ENCODE measurements at places on chromosomes 12 and 14. TPM values are rescaled to one million over a fixed set of nuclear protein-coding genes. Genes with fewer than 3 reads are reported as not detected.

TAS2R46 gene
- 0.54 TPM for total RNA-seq

EXOC3L4 gene
- total RNA-seq = 1.1 TPM

DPPA3 gene
- not detected for total RNA-seq

COX8C gene
- not detected for total RNA-seq

RTL1 gene
- total RNA-seq = not detected

RASAL1 gene
- total RNA-seq = not detected

ADAMTS20 gene
- 0.23 TPM for total RNA-seq

ACRBP gene
- total RNA-seq = 2.5 TPM

SLC2A3 gene
- 46.8 TPM for total RNA-seq

CPM gene
- total RNA-seq = 21.3 TPM

GPRC5D gene
- not detected for total RNA-seq

ITGB7 gene
- total RNA-seq = 0.96 TPM

LRRK2 gene
- total RNA-seq = 10.6 TPM

HOXC11 gene
- not detected for total RNA-seq

CRY1 gene
- 14.5 TPM for total RNA-seq

MSI1 gene
- 3.8 TPM for total RNA-seq

OVCH1 gene
- not detected for total RNA-seq

ALKBH2 gene
- total RNA-seq = 13.9 TPM

CISTR gene
- total RNA-seq = not detected

MSRB3 gene
- 16.1 TPM for total RNA-seq

TGFB3 gene
- 16.4 TPM for total RNA-seq

DBX2 gene
- total RNA-seq = not detected

NR4A1 gene
- total RNA-seq = 229 TPM

CORO1C gene
- total RNA-seq = 71.3 TPM

AKAP5 gene
- 0.12 TPM for total RNA-seq

OR6C6 gene
- not detected for total RNA-seq

MMP19 gene
- total RNA-seq = 3.6 TPM

ADCY4 gene
- 11.3 TPM for total RNA-seq

SLC25A47 gene
- total RNA-seq = not detected

LBHD2 gene
- not detected for total RNA-seq

CELA1 gene
- total RNA-seq = not detected

MYL6 gene
- total RNA-seq = 1,463 TPM

NANOG gene
- total RNA-seq = 0.28 TPM

CCDC91 gene
- 43.0 TPM for total RNA-seq

HVCN1 gene
- total RNA-seq = 11.3 TPM

TAS2R20 gene
- 2.5 TPM for total RNA-seq

RNFT2 gene
- 4.2 TPM for total RNA-seq

CMA1 gene
- not detected for total RNA-seq

CLEC4C gene
- not detected for total RNA-seq

TEX52 gene
- total RNA-seq = not detected

KRT75 gene
- not detected for total RNA-seq

OR6C68 gene
- not detected for total RNA-seq

CCDC177 gene
- total RNA-seq = not detected

BTBD6 gene
- 34.4 TPM for total RNA-seq

SIX4 gene
- 7.9 TPM for total RNA-seq

DAO gene
- total RNA-seq = not detected

IKZF4 gene
- total RNA-seq = 4.0 TPM

LUM gene
- total RNA-seq = 160 TPM

CIROP gene
- total RNA-seq = not detected

CDK4 gene
- 175 TPM for total RNA-seq

AMN gene
- 0.10 TPM for total RNA-seq

PLEKHH1 gene
- total RNA-seq = 2.8 TPM

CPNE6 gene
- total RNA-seq = not detected

LRP1-AS gene
- not detected for total RNA-seq

MANSC1 gene
- total RNA-seq = 19.6 TPM
